GM12878 (cell line): ENCODE measurements at places on chromosomes 3 and 15. TPM values are rescaled to one million over a fixed set of nuclear protein-coding genes. Genes with fewer than 3 reads are reported as not detected.

- peak; percentile 52 for DNase-seq
Observed at GRCh38 chr3:167750272-167750971, 14.9 kb downstream of the SERPINI1 start.

DNA sequence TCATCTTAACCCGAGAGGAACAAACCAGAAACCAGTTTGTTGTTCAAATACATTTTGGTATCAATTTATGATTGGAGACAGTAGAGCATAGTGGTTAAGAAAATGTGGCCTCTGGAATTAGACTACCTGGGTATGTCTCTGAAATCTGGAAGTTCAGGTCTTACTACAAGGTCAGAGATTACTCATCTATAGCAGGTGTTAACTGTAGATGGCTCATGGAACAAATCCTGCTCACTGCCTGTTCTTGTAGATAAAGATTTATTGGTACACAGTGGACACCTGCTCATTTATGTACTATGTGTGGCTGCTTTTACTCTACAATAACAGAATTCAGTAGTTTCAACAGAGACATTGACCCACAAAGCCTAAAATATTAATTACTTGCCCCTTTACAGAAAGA is 413.3 kb downstream of the CNTN6 start:
- no peak for DNase-seq

- no peak for DNase-seq
Observed at GRCh38 chr3:196397941-196398340, 34.3 kb downstream of the UBXN7 start.

- no peak for DNase-seq
Observed at GRCh38 chr3:125300416-125300815, 74.7 kb downstream of the ZNF148 start.

DNA sequence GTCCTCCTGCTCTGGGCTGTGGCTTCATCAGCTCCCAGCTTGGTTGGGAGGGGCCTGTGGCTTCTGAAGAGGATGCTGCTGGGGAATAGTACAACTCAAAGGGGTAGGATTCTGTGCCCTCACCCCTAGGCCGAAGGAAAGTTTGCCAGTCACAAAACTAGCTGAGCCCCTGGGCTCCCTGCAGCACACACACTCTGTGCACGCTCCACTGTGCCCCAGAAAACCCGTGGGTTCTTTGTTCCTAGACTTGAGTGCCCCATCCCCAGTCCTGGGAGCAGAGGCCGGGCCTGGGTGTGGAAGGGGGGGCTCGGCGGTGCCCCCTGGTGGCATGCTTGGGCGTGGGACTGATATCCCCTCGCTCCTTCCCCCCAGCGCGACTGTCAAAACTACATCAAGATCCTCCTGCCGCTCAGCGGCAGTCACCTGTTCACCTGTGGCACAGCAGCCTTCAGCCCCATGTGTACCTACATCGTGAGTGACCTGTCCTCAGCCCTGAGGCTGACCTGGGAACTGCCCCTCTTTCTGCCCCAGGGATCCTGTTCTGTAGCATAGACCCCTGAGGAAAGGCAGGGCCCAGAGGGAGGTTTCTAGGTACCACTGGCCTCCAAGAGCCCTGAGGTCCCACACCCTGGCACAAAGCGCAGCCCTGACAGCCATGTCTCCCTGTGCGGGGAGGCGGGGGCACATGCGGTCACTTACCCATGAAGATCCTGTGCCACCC is 14.2 kb downstream of the CIB1 start:
- no peak for DNase-seq

CRBN gene
- 35.8 and 39.2 TPM in 2 replicates for polyA plus RNA-seq

DNA sequence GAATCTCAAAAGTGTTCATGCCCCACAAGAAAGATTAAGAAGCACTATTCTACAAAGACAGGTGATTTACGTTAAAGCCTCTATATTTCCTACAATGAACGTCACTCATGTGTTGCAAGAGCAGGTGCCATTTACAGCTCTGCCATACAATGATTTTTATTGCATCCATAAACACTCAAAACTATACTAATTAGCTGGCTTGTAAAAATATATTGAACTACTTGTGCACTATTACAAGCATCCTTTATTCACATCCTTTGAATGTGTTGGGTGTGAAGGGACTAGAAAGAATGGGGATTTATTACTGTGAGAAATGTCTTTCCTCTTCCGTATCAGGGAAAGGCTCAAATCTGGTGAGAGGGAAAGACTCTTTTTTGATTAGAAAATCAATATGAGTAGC is 50.7 kb upstream of the C3orf49 start:
- DNase-seq: no peak

GATA2 gene
- not detected in 2 replicates for polyA plus RNA-seq

GRCh38 chr15:52277575-52277974 is 18.0 kb downstream of the MYO5C start:
- DNase-seq: no peak

GRCh38 chr3:14497321-14497720 is 42.8 kb downstream of the GRIP2 start:
- no peak for DNase-seq

DNA sequence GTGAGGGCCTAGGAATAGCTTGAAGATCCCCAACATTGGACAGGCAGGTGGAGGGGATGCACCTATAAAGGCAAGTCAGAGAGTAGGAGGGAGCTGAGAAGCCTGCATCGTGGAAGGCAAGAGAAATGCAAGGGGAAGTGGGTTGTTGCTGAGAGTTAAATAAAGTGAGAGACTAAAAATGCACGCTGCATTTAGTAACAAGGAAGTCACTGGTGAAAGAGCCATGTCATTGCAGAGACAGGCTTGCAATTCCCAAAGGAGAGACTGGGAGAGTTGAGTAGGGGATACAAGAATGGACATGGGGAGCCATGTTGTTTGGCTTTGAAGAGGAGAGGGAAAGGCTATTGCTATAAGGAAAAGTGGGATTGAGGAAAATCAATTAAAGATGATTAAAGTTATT is 77.0 kb upstream of the HEG1 start:
- no peak for DNase-seq

DNA sequence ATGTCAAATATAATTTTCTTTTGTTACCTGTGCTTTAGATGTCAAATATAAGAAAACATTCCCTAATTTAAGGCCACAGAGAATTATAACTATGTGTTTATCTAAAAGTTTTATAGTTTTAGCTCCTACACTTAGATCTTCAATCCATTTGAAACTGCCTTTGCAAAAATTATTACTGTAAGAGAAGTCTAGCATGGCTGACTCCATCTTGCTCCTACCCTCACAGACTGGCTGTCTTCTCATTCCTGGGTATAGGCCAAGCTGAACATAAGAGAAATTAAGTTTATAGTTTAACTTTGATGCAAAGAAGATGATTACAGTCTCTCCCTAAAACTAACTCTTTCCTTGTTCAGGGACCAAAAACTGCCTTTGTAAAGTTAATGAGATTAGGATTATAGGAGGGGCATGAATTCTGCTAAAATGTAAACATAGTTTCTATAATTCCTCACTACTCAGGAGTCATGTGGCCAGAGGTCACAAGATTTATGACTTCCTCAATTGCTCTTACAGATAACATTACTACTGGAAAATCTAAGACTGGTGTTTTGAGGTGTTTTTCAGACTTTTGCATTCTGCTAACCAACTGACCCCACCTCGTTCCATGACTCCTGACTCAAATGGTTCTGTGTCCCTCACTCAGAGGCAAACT is 184.0 kb downstream of the BCHE start:
- DNase-seq: no peak

GRCh38 chr15:53681056-53681455 is 78.4 kb downstream of the WDR72 start:
- DNase-seq: no peak

DNA sequence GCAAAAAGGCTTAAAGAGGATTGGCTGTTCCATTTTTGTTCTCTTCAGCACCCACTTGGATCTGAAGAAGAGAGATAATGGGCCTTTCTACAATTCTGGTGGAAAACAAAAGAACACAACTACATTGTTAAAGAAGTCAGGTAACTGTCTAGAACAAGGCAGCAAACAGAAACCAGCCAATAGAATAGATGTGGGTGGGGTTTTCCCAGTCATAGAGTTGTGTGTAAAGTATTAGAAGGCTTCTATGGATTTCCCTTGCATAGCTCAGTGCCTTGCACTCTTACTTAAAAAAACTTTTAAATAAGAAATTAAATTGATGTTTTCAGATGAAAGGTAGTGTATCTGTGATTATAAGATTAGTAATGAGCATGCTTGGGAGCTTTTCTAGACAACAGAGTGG is 462.7 kb upstream of the ATP11B start:
- DNase-seq: no peak

RASGRP1 gene
- 3.9 and 9.9 TPM in 2 replicates for polyA plus RNA-seq

HACL1 gene
- polyA plus RNA-seq: 45.8 and 47.5 TPM in 2 replicates

GRCh38 chr15:31228011-31228484 is 98.6 kb upstream of the KLF13 start:
- no peak for DNase-seq

TM4SF1 gene
- polyA plus RNA-seq: not detected in 2 replicates

PP2D1 gene
- polyA plus RNA-seq: 0.17 TPM in 1 of 2 replicates, not detected in the other

KCNAB1 gene
- polyA plus RNA-seq: 0.58 and 0.69 TPM in 2 replicates

DNA sequence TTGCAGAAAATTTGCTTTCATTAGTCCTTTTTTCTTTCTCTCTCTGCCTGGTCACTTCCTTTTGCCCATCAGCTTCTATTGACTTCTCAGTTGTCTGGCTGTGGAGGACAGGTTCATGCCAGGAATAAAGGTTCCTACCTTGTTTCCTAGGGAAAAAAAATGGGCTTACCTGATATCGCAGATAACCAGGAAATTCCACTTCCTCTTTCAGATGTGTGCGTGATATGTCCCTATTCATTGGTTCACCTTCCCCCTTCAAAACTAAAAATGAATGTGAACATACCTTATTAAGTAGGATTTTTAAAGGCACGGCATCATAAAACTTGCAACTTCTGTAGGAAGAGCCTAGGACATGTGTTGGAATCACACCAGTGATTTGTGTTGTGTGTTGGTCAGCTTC is 120.0 kb upstream of the FGF7 start:
- DNase-seq: no peak

GRCh38 chr15:26212109-26212508 is 349.0 kb upstream of the ATP10A start:
- DNase-seq: no peak
